CD4-positive, alpha-beta T cell treated with Interleukin-15 for 4 hours (primary cell): ENCODE measurements at places on chromosomes 12 and 14.

GRCh38 chr12:83826112-83826511 is 1086.5 kb downstream of the SLC6A15 start:
- DNase-seq, result no peak

DNA sequence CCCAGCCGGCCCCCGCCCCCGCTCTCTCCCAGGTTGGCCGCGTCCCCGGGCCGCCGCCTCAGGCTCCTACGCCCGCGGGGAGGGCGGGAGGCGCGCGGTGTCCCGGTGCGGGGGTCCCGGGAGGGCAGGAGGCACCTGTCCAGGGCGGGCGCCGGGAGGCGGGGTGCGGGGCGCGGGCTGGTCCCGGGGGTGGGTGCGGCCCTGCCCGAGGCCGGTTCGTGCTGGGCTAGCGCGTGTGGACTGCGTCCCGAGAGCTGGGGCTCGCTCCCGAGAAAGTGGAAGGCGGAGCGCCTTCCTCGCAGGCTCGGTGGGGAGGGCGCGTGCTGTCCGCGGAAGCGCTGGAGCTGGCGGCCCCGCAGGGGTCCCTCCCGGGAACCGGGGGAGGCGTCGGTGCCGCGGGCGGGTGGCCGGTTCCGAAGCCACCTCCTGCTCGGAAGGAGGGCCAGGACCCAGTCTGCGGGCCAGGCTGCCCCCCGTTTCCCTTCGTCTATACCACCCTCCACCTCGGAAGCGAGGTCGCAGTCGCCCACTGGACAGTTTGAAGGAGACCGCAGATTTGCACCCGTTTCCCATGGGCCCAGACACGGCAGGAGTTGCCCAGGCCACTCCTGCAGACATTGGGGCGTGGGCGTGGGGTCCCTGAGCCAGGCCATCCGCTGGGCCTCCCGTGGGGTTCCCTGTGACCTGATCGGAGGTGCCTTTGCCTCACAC is 636 bp downstream of the ZFYVE21 start:
- no peak for DNase-seq

DNA sequence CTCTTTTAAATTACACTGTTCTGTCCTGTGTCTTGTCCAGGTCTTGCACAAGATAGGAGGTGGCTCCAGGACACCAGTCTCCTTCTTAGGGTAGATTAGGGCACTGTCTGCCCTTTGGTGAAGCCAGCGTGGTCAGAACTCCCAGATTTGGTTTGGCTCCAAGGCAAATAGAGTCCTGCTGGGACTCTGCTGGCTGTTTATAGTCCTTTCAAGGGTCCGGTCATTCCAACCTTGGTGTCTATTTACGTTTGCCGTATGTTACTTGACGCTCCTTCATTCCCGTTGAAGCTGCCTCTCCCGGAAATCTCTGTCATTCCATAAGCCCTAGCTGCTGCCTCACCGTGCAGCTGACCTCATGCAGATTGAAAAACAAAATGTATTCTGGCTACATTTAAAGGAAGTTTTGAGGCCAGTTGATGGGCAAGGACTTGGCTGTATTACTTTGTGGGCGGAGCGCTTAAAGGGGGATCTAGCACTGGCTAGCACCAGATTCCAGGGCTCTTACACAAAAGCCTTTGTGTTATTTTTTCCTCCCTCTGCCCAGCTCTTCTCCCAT is 180.6 kb downstream of the AKAP6 start:
- DNase-seq, result no peak

DNA sequence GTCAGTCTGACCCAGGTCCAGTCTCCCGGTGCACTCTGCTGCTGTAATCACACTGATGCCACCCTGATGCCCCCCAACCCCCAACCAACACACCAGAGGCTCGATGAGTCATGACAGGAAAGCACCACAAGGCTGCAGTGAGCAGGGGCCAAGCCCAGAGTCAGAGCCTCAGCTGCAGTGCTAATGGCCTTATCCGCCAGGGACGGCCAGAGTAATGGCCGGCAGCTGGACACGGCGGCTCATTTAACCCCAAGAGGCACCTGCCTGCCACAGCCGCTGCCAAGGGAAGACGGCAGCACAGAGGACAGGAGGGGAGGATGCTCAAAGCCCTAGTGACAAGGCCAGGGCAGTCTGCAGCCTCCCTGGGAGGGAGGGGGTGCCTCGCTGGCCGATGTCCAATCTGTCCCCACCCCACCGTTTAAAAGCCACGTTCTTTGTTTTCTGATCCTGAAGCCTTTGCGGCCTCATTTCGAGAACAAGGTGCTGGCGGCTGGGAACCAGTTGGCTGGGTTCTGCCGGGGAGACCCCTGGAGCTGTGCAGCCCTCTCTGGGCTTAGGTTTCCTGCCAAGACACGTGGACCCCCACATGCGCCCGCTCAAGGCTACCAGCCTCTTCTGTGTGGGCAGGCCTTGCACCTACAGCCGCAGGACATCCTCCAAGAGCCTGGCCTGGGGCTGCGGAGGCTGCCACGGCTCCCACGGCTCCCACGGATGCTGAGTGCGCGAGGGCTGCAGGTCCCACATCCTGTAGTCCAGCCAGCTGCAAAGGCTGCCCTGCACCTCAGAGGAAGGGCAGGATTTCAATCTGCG is 13.1 kb downstream of the CCDC85C start:
- no peak for DNase-seq

GRCh38 chr12:82097877-82098276 is 260.3 kb downstream of the CCDC59 start:
- no peak for DNase-seq

GRCh38 chr12:8549381-8549780 is 8.7 kb upstream of the CLEC4E start:
- DNase-seq, result no peak

- DNase-seq, result no peak
Observed at GRCh38 chr12:94481734-94482133, 22.1 kb upstream of the CEP83 start.

DNA sequence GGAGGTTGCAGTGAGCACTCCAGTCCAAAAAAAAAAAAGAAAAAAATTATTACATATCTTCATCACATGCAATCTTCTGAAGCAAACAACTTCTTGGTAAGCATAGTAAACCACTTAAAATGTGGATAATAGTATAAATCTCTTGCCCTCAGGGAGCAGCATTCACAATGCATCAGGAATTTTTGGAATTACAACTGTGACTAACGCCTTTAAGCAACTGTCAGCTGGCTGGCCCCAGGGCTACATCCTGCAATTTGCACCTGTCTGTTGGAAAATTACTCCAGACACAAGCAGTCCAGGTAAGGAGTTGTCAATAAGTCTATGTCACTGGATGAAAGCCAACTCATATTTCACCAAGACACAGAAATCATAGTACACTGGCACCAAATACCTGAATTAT is 5.5 kb upstream of the SLC7A7 start:
- no peak for DNase-seq

DNA sequence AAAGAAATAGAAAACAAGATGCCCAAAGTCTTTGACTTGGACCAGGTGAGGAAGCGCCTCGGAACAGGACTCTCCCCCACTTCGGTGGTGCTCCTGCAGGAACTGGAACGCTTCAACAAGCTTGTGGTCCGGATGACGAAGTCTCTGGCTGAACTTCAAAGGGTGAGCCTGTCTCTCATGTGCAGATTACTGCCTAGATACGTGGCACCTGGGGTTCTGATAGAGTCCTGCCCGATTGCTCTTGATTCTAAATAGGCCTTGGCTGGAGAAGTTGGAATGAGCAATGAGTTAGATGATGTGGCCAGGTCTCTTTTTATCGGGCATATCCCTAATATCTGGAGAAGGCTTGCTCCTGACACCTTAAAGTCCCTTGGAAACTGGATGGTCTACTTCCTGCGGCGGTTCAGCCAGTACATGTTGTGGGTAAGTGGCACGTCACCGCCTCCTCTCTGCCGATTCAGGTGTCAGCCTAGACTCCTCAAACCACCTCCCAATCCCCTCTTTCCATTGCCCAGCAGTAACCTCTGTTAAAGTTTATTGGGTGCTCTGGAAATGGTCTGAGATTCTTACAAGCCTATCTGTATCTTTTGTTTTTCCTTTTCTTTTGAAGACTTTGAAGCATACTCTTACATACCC is 40.8 kb downstream of the CCDC92 start:
- DNase-seq, result peak; percentile 37

GRCh38 chr12:87603727-87604126 is 425.5 kb downstream of the C12orf50 start:
- DNase-seq, result no peak

DNA sequence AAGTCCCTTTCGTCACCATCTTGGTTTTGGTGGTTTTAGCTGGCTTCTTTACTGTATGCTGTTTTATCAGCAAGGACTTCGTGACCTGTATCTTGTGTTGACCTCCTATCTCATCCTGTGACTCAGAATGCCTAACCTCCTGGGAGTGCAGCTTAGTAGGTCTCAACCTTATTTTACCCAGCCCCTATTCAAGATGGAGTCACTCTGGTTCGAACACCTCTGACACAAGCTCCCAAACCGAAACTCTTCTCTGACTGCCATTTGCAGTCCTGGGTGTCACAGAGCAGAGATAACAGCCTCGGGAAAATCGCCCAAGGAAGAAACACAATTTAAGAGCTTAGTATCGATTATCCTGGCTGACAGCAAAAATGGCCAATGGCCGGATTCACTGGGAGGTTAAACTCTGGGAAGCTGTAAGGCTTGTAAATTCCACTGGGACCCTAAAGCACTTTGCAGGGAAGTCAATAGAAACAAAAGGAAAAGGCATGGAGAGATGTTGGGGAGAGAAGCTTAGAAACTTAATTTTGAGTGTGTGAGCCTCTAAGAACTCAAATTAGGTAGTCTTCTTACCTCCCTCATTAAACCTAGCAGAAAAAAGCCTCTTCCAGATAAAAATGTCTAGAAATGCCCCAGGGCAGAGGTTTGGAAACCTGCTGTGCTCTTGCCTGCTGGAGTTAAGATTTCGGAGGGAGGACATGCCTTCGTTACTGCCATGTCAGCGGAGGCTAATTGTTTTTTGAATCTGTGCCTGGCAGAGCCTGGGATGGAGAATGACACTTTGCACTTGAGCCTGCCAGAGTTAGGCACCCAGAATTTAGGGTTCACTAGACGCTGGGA is 56.5 kb upstream of the RPH3A start:
- DNase-seq, result no peak

GRCh38 chr12:122965321-122965751 is 927 bp downstream of the ABCB9 start:
- DNase-seq, result no peak

- no peak for DNase-seq
Observed at GRCh38 chr12:2498964-2499500, 295.7 kb upstream of the FKBP4 start.

GRCh38 chr12:121057794-121058193 is 18.7 kb upstream of the OASL start:
- DNase-seq, result no peak

- no peak for DNase-seq
Observed at GRCh38 chr12:14514154-14514842, 53.4 kb downstream of the PLBD1 start.

DNA sequence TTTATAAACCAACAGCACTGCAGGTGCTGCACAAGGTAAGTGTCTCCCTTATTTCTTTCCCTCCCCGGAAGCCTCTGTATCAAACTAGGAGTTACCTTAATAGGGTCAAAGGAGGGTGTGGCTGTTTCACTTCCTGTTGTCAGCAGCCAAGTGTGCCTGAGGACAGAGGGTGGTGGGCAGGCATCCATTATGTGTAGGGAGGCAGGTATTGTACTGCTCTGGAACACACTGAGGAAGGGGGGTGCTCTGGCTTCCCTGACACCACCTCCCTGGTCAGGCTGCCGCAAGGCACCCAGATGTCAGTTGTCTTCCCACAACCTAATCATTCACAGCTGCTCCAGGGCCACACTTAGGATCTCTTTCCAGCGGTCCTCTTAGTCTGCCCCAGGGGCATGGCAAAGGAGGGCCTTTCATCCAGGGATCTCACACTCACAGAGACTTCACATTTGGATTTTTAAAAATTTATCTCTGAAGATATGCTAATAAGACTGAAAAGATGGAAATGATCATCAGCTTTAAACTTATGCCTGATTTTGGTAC is 132.0 kb upstream of the ARHGAP5 start:
- DNase-seq, result peak; percentile 27

- no peak for DNase-seq
Observed at GRCh38 chr12:84741692-84742091, 170.9 kb downstream of the SLC6A15 start.

DNA sequence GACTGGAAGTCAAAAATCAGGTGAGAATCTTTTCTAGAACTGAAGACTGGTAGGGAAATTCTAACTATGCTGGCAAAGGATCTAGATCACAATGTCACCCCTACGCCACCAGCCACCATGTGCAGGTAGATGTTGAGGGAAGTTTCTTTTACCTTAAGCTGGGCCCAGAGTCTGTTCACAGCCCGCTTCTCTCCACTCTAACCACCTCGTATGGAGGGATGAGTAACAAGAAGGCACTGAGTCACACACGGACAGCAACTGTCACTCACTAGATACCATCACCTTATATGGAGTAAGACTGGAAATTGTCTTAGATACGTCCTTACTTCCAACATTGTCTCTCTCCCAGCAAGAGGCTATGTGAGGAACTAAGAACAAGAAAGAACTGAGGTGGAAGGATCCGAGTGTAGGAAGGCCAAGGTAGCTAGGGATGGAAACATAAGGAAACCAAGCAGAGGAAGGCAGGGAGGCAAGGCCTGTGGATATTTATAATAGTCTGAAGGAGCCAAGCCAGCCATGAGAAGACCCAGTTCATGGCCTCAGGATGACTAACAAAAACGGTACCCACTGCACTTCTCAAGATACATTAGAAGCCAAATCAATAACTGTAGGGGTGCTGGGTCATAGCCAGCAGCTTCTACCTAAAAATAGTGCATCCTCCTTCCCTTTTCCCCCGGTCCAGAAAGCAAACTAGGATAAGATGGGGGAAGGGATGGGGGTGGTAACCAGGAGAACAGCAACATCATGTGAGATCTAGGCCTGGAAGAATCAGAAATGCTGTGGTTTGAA is 15.5 kb downstream of the REM2 start:
- no peak for DNase-seq

- DNase-seq, result no peak
Observed at GRCh38 chr12:117144599-117144998, 45.4 kb upstream of the TESC start.

DNA sequence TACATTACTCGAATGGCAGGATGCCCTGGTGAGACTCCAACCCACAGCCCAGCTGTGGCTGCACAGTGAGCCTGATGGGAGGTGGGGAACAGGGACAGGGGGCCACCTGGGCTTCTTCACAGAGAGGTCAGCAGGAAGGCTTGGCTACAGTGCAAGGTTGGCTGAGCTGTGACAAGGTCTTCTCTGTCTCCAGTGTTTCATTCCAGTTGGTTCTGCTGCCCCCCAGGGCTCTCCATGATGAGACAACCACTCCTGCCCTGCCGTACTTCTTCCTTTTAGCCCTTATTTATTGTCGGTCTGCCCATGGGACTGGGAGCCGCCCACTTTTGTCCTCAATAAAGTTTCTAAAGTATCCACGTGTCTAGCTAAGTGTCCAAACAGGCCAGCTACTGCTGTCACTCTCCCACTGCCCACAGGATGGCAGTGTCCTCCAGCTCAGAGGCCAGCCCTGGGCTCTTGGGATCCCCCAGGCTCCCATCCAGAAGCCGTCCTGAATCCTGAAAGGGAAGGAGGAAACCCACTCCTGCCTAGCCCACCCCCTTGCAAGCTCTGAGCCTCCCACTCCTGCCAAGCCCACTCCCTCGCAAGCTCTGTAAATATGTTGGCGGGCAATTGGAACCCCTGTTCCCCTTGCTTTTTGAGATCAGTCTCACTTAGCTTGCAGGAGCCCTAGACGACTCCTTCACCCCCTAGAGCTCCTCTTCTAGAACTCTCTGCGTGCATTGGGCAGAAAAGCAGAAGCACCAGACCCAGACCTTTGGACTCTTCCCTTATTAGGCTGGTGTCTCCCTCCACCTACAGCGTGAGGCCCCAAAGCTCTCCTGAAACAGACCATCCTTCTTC is 5.4 kb downstream of the C1QL4 start:
- no peak for DNase-seq
